Pancreas (tissue), 10 donors: ENCODE measurements at places on chromosomes 3 and 15.

DNA sequence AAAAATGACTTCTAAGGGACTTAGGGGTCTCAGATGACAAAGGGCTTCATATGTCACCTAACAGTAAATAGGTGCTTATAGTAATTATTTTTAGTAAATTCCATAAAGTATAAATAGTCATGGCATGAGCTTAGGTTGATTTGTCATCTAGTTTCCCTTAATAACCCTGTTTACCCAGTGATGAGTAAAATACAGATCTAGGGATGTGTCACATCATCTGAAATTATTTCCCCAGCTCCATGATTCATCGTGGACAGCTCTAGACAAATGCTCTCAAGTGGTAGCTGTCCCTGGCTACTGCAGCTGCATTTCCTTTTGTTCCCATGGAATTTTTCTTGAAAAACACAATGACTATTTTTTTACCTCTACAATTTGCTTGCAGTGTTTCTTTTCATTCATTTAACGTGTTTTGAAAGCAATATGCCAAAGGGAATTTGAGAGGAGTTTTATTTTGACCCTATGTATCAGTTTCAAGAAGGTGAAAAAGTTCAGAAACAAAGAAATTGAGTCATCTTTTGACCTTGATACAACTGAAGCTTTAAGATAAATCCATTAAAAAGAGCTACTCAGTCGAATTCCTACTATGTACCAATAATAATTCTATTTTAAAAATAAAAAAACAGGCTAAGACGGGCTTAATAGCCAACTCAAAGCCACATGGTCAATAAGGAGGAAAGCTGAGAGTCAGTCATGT is 241.6 kb downstream of the KCNMB2 start:
- DNase-seq: no peak

- DNase-seq: no peak
These were observed 24.6 kb downstream of the TRA2B start for GRCh38 chr3:185912929-185913901.

- no peak for DNase-seq
These were observed 11.0 kb downstream of the CLSTN2 start for GRCh38 chr3:139945942-139946341.

DNA sequence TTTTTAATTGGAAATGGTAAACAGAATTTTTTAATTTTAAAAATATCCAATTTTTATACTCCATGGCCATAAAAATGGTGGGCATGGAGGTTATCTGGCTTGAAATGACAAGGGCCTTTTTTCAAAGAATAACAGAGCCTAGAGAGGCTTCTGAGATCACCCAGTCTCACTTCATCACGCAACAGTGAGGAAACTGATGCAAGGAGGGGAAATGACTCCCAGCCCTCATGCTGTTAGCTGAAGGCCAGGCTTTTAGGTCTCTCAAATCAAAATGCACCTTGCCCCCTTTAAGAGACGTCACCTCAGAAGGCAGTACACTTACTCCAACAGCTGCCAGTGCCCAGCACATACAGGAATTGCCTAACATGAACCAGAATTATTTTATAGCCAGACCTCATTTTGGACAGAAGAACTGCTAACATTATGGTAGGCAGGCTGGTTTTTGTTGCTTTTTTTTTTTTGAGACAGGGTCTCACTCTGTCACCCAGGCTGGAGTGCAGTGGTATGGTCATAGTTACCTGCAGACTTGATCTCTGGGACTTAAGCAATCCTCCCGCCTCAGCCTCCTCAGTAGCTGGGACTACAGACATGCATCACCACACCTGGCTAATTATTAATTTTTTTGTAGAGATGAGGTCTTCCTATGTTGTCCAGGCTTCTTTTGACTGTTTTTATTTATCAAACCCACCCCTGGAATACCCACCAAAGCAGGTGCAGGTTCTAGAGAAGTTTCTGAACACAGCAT is 9.1 kb downstream of the RAB43 start:
- DNase-seq: no peak

DNA sequence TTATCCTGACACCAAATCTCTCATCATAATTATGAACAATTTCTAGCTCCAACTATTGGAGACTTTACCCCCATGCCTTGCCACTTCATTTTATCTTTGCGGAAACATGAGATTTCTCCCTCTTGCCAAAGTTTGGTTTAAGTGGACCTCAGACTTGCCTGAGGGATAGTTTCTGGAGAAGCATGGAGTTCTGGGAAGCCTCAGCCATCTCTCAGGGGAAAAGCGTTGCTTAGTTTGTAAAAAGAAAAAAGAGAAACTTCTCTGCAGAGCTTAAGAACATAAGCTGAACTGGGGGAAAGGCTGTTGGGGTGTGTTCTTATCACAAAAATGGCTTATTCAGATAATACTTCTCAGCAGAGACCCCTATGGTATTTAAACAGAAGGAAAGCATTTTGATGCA is 347.4 kb upstream of the ADAMTS9 start:
- DNase-seq: no peak
